ENCODE measurements at places on chromosomes 11 and 22. TPM values are rescaled to one million over a fixed set of nuclear protein-coding genes. Genes with fewer than 3 reads are reported as not detected.

Gene SLC1A2
- not detected for total RNA-seq

Gene UPB1
- total RNA-seq = 3.8 TPM

Gene CCDC87
- 0.35 TPM for total RNA-seq

DNA sequence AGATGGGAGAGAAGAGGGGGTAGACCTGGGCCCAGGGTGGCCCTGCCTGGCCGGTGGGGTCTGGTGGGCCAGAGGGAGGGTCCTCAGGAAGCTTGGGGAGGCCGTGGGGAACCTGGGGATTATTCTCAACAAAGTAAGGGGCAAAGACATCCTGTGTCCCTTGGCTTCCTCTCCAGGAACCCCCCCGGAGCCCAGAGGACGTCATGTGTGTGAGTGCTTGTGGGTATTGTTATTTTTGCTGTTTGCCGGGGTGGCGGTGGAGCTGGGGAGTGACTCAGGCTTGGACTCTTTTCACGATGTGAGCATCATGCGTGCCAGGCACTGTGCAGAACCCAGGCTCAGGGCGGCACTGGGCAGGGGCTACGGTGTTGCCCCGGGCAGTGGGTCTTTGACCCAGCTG is 982 bp upstream of the SHANK3 start:
- no peak for DNase-seq

Gene KCNJ4
- not detected for total RNA-seq

GRCh38 chr22:35375526-35375925 is 5.4 kb upstream of the HMOX1 start:
- no peak for DNase-seq

Gene MS4A12
- not detected for total RNA-seq

Gene SOX10
- not detected for total RNA-seq

GRCh38 chr22:42811459-42811858 is 45.6 kb downstream of the ARFGAP3 start:
- no peak for DNase-seq

- DNase-seq = no peak
Measured at GRCh38 chr11:94749369-94749768, 18.8 kb upstream of the AMOTL1 start.

- no peak for DNase-seq
Measured at GRCh38 chr11:47329987-47330931, 22.2 kb downstream of the MYBPC3 start.

Gene KCNJ11
- total RNA-seq = not detected

Gene LAYN
- total RNA-seq = 15.8 TPM

- peak; percentile 11 for DNase-seq
Measured at GRCh38 chr11:95674657-95675358, 114.8 kb downstream of the FAM76B start.

DNA sequence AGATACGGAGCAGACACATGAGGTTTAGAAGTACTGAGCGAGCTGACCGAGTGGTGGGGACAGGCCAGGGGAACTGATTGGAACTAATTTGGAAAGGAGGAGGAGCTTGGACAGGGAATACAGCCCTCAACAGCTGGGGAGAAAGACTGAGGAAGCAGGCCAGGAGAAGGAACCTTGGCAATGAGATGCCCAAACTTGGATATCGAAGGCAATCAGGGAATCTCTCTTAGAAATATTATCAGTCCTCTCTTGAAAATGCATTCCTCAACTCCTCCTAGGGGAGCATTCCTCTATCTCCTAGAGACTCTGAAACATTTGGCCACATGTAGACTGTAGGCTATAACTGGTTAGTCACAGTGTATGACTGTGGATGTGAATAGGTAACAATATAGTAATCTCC is 284.6 kb downstream of the GUCY1A2 start:
- DNase-seq = no peak

All from CD4-positive, CD25-positive, alpha-beta regulatory T cell (primary cell).